ENCODE measurements at places on chromosomes 16 and 17.
A peak's percentile ranks its signal among the peaks of the same experiment; 100 is the strongest.

GRCh38 chr17:75146592-75146991 lies 7.7 kb downstream of the JPT1 start:
- DNase-seq = no peak

DNA sequence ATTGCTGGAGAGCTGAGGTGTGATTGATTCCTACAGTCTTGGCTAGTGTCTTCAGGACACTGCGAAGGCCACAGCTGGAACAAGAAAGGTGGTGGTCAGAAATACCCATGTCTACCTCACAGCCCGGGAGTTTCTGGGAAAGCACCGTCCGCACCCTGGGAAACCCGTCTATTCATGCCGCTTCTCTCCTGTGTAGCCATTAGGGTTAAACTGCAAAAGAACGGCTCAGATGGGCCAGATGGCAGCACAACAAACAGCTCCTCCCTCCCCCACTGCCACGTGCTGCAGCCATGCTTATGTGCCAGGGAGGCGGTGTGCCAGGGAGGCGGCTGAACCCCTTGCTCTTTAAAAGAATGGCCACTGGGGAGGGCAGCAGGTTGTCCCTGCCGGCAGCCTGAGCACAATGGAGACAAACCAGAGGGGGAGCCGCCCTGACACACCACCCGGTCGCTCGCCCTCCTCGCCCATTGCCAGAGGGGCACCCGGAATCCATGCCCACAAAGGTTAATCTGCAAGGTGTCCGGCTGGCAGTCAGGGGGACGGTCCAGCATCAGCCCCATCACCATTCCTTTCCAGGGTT lies 65.2 kb downstream of the CYTH1 start:
- no peak for DNase-seq

DNA sequence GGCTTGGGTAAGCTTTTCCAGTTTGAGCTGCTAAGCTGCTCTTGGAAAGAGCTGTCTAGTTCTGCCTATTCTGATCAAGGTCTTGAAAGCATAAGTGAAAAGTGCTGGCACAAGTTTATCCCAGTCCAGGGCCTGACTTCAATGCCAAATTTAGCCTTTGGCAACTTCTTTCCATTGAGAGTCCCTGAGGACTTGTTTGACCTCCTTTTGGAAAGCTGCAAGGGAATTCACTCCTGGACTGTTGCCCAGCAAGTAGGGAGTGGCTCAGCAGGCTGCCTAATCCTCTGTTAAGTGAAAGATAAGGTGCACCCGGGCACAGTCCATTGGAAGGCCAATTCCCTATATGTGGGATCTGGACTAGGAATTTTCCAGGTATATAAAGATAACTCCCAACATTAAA lies 16.0 kb upstream of the TANC2 start:
- DNase-seq = no peak

DNA sequence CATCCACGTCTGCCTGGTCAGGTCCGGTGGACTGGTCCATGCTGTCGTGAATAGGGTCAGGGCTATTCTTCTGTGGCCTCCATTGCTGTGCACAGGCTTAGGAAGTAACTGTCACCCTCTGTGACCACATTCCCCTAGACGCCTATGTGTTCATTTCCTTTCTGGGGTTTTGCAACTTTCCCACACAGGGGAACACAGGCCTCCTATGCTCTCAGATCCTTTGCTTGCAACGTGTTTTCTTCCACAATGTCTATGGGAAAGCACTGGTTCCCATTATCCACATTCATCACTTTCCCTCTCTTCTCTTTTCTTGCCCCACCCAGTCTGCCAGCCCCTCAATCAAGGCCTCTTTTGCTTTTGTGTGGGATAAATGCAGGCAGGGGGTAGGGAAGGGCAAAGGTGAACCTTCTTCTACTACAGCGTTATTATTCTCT lies 43.2 kb upstream of the DNAJA2 start:
- DNase-seq = peak; percentile 67

DNA sequence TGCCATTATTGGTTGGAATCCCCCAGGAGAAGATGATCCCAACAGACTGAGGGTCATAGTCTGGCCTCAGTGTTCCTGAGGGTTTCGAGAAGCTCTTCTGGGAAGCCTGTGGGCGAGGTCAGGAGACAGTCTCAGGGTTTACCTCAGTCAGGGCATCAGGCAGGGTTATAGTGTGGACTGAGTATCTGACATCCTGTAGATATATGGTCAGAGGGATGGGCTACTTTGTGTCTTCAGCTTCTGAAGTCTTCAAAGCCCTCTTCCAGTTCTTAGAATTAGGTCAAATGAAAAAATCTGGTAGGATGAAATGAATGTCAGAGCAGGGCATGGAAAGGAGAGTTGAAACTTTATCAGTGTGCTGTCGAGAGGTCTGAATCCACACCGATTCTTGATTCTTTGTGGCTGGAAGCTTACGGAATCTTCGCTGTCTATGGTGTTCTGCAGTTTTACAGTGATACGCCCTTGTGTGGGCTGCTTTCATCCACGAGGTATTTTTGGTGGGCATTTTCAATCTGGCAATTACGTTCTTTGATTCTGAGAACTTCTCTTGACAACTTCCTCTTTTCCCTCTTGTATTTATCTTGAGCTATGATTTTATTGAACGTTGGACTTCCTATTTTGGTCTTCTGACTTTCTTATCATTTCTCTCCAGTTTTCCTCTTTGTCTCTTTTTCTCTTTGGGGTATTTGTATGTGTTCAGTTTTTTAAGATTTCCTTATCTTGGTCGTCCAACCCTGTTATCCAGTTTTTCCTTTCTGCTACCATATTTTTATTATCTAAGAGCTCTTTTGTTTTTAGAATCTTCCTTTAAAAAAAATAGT lies 30.4 kb downstream of the BPTF start:
- no peak for DNase-seq

- DNase-seq = no peak
Observed at GRCh38 chr16:47851146-47851545, 304.6 kb downstream of the ABCC12 start.

DNA sequence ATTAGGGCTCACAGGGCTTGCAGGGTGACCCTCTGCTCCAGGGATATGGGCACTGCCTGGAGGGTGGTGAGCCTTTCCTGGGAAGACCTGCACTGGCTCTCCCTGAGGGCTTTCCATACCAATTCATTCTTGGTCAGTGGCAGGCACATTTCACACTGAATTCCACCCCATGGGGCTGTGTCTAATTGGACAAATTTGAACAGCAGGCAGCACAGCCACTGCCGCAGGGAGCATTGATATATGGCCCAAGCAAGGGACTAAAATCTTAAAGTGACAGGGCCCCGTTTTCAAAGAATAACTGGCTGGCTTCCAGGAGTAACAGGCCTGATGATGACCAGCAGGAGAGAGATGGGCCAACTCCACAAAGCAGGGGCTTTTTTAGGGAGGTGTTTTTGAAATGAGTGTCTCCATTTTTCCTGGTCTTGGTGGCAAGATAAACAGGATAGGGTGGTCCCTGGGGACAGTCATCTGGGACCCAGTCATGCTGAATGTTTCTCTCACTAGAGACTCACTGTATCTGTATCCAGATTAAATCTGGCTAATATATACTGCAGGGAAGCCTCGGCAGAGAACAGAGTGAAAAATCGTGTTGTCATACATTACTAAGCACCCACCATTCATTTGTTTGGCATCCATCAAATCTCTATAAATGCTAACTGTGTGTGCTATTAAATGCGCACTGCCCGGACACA lies 74.1 kb upstream of the TBX2 start:
- DNase-seq = no peak

DNA sequence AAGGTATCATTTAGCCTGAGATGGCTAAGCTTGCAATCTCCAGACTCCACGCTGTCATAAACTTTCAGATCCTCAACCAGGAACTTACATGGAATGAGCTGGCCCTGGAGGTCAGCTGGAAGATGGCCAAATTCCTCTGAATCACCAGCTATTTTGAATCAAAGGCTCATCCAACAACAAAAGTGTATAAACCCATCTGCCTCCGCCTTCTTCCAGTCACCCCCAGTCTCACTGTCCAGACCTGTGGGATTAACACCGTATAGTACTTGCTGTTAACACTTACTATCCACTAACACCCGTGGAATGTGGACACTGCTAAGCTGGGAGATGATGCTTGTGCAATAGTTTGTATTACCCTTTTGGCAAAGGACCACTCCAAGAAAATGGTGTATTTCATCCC lies 1.9 kb upstream of the LCMT1 start:
- DNase-seq = no peak

DNA sequence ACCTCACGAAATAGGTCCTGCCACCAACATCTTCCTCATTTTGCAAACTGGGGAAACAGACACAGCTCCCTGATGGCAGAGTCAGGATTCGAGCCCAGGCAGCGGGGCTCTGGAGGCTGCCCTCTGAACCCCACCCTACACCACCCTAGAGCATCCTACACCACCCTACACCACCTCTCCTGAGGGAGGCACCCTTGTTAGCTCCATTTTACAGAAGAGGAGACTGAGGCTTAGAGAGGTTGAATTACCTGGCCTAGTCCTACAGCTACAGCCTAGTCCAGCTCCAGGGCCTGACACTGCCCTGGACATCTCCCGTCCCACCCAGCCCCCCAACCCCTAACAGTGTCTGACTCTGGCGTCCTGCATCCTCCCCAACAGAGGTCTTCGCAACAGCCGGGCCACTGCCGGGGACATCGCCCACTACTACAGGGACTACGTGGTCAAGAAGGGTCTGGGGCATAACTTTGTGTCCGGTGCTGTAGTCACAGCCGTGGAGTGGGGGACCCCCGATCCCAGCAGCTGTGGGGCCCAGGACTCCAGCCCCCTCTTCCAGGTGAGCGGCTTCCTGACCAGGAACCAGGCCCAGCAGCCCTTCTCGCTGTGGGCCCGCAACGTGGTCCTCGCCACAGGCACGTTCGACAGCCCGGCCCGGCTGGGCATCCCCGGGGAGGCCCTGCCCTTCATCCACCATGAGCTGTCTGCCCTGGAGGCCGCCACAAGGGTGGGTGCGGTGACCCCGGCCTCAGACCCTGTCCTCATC lies 3.2 kb upstream of the NECAB2 start:
- DNase-seq = no peak

- peak; percentile 53 for DNase-seq
Observed at GRCh38 chr16:79372503-79373184, 227.9 kb downstream of the MAF start.

- DNase-seq = no peak
Observed at GRCh38 chr16:53571763-53572162, 68.8 kb upstream of the AKTIP start.

GRCh38 chr17:67829331-67829730 lies 4.0 kb downstream of the BPTF start:
- DNase-seq = peak; percentile 79

DNA sequence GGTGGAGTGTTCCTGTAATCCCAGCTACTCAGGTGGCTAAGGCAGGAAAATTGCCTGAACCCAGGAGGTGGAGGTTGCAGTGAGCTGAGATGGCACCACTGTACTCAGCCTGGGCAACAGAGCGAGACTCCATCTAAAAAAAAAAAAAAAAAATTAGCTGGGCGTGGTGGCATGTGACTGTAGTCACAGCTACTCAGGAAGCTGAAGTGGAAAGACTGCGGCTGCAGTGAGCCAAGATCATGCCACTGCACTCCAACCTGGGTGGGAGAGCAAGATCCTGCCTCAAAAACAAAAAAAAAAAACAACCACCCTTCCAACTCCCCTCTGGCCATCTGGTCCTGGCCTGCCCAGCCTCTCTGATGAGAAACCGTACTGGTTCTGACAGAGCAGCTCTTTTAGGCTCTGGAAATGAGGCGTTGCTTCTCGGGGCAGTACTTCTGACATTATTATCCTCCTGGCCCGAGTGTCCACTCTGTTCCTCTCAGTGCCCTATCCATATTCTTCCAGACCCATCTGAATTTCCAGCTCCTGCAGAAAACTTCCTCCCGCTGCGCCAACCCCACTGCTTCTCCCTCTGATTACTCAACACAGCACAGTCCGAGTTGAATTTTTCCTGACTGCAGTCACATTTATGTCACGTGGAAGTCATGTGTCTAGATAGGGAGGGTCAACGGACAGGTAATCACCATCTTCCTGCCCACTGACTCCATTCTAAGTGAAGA lies 13.3 kb downstream of the GGA2 start:
- no peak for DNase-seq

DNA sequence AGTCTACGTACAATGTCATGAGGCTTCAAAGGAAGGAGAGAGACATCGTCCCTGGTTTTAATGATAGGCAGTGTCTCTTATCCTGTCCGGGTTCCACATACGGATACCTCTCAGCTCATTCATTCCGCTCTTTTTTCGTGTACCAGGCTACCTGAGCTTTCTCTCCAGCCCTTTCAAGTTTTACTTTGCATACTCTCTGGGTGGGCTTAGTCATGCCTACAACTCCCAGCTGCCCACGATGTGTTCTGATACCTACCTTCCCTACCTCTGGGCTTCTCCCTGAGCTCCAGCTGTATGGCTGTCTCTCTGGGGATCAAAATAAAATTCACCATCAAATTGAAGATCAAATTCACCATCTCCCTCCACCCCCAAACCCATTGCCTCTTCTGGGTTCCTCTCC lies 354.0 kb upstream of the EEF2KMT start:
- DNase-seq = no peak

DNA sequence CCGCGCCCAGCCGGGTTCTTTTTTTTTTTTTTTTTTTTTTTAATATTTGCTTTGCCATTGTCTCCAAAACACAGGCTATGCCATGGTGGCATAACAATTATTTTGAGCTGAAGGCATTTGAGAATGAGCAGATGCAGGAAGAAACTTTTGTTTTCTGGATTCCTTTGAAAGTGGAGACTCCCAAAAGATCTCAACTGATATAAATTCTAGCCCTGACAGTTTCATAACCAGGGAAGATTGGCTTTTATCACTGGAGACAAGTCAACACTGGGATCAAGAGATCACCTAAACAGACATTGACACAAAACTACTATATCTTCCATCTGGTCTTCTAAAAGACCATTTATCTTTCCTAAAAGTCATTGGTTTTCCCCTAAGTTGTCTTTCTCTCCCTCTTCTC lies 10.1 kb upstream of the PRKCA start:
- no peak for DNase-seq

- DNase-seq = no peak
Observed at GRCh38 chr17:81566461-81567126, 14.4 kb upstream of the FAAP100 start.

- DNase-seq = no peak
Observed at GRCh38 chr17:17349724-17350106, 46.5 kb downstream of the NT5M start.

DNA sequence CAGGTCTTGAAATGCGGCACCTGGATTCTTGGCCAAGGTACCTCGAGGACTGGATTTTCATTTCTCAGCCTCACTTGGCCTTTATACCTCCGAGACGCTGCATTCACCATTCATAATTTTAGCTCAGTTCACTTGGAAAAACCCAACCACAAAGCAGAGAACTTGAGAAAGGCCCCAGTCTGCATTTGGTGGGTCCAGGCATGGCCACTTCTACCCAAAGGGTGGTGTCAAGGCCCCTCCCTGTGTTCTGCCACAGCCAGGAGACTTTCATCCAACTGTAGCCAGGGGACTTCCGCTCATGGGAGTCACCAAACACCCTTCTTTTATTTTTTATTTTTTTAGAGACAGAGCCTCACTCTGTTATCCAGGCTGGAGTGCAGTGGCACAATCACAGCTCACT lies 14.7 kb upstream of the TVP23A start:
- DNase-seq = no peak

DNA sequence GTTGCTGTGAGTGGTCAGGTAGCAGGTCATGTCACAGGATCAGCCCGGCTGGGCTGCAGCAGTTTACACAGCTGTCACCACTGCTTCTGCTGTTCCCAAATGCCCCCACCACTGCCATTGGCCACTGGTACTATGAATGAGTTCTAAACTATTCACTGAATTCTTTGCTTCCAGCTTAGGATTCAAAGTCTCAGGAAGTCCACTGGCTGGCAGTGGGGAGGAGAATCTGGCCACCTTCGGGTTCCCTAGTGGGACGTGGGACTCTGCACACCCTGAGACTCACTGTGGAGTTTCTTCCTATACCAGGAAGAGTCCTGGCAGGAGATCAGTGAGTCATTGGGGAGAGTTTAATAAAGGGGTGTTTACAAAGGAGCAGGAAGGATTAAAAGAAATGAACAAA lies 6.9 kb downstream of the MT1X start:
- no peak for DNase-seq

Measured in activated CD4-positive, alpha-beta T cell treated with anti-CD3 and anti-CD28 coated beads, Interleukin-2, Interleukin-6, amounts not matched to agents 100 ng/mL and 50 ng/mL, durations not matched to agents 16 hours and 8 hours (primary cell).